Choroid plexus epithelial cell (primary cell): ENCODE measurements at places on chromosomes 11 and 22.

GRCh38 chr11:122439866-122440810, 215.4 kb upstream of the UBASH3B start:
- DNase-seq = peak; percentile 87

GRCh38 chr11:122235615-122236014, 119.6 kb upstream of the BLID start:
- peak; percentile 85 for DNase-seq

DNA sequence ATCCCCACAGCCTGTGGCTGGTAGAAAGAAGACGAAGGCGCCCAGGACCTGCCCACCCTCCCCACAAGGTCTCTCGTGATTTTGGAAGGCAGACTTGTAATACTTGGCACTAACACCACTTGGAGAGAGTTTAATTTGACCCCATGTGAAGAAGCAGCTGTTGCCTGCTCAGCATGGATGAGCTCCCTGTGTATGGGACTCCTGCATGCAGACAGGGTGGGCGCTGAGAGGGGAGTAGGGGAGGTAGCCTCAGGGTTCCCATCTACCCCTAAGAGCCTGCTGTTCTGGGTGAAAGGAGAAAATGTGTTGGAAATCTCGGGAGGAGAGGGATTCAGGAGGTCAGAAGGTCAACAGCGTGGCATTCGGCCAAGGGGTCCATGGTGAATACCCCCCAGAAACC, 625.9 kb downstream of the TBC1D22A start:
- no peak for DNase-seq

GRCh38 chr22:28002181-28002700, 83.2 kb upstream of the PITPNB start:
- peak; percentile 31 for DNase-seq
